ENCODE measurements at places on chromosomes 2 and 18. TPM values are rescaled to one million over a fixed set of nuclear protein-coding genes. Genes with fewer than 3 reads are reported as not detected.
A peak's percentile ranks its signal among the peaks of the same experiment; 100 is the strongest.

The DUSP19 gene
- total RNA-seq: 0.14 TPM

The SPATA3 gene
- not detected for total RNA-seq

The TRMT61B gene
- total RNA-seq: 18.7 TPM

- no peak overlapping the region for H3K27ac ChIP-seq
- H3K36me3 ChIP-seq: no peaks in the 10 kb centered on the region
- H3K4me3 ChIP-seq: no peak overlapping the region
- no peak for DNase-seq
- no peaks in the 10 kb centered on the region for H3K4me1 ChIP-seq
- H3K27me3 ChIP-seq: peaks cover 3% of the 10 kb centered on the region
These were observed 440.5 kb downstream of the SETBP1 start for GRCh38 chr18:45121146-45121545.

DNA sequence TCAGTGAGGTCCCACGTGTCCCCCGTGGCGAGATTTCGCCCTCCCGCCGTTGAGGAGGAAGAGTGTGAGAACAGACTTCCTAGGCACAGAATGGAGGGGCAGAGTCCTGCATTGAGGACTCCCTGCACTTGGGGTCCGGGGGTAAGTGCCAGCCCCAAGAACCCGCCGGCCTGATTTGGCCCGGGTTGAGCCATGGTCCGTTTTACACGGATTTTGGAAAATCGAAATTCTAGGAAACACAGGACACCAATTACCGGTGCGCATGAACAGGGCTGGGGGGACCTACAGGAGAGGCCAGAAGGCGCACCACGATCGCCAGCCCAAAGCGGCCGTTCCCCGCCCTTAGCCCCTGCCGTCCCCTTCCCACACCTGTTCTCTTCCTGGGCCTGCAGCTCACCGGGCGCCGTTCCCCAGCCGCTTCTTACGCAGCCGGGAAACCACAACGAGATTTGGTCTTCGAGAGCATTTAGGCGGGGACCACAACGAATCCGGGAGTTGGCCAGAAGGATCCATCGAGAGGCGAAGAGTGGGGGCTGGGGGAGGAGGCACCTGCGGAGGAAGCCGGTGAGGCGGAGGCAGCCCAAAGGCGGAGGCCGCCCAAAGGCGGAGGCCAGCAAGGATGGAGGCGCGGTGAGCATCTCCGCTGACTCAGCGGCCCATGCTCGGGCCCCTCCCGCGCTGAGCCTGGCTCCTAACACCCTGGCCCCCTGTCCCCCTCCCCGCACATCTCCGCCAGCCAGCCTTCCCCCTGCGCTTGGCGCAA is 464 bp upstream of the TLX2 start:
- no peaks in the 10 kb centered on the region for H3K36me3 ChIP-seq
- H3K4me3 ChIP-seq: peak overlapping the region; percentile 25
- H3K27me3 ChIP-seq: peaks cover 65% of the 10 kb centered on the region
- H3K4me1 ChIP-seq: peaks cover 40% of the 10 kb centered on the region
- no peak overlapping the region for H3K27ac ChIP-seq

- H3K27me3 ChIP-seq: no peaks in the 10 kb centered on the region
- no peak overlapping the region for H3K27ac ChIP-seq
- peaks cover 9% of the 10 kb centered on the region for H3K36me3 ChIP-seq
These were observed 187.7 kb downstream of the FAM210A start for GRCh38 chr18:13538630-13539029.

- peaks cover 25% of the 10 kb centered on the region for H3K4me1 ChIP-seq
- H3K27me3 ChIP-seq: no peaks in the 10 kb centered on the region
- no peaks in the 10 kb centered on the region for H3K36me3 ChIP-seq
- DNase-seq: no peak
- no peak overlapping the region for H3K4me3 ChIP-seq
These were observed 11.1 kb upstream of the PROC start for GRCh38 chr2:127407091-127407490.

- no peaks in the 10 kb centered on the region for H3K4me1 ChIP-seq
- no peak overlapping the region for H3K4me3 ChIP-seq
- DNase-seq: no peak
These were observed 36.2 kb upstream of the FMNL2 start for GRCh38 chr2:152298754-152299153.

GRCh38 chr2:176692533-176692932 is 423.3 kb downstream of the MTX2 start:
- DNase-seq: no peak
- H3K27me3 ChIP-seq: peaks cover 5% of the 10 kb centered on the region
- no peak overlapping the region for H3K27ac ChIP-seq

- no peak for DNase-seq
- no peak overlapping the region for H3K27ac ChIP-seq
- H3K27me3 ChIP-seq: no peaks in the 10 kb centered on the region
- no peaks in the 10 kb centered on the region for H3K36me3 ChIP-seq
These were observed 396.0 kb downstream of the ERBB4 start for GRCh38 chr2:212142631-212143030.

DNA sequence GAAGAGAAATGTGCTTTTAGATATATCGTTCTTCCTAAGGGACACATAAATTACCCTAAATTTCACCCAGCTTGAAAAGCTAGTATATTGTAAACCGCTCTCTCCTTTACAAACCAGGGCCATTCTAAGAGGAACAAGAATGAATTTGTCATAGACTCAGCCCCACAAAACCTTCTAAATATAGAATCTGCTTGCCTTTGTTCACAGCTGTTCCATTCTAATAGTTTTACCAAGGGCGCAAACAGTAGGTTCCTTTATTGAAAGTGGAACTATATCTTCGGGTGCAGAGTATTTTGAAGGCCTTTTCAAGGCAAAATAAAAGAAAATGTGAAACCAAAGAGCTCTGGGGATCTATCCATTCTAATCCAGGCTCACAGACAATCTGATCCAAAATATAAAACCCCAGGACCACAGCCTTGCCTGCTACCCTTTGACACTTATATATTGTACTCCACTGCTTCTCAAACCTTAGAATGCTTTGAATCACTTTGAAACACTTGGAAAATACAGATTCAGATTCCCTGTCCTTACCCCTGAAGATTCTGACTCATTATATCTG is 316.8 kb downstream of the PAX3 start:
- DNase-seq: no peak
- no peaks in the 10 kb centered on the region for H3K36me3 ChIP-seq
- no peak overlapping the region for H3K4me3 ChIP-seq

- H3K36me3 ChIP-seq: no peaks in the 10 kb centered on the region
- H3K4me1 ChIP-seq: no peaks in the 10 kb centered on the region
- H3K4me3 ChIP-seq: no peak overlapping the region
These were observed 32.0 kb downstream of the SLC14A1 start for GRCh38 chr18:45755934-45756333.

DNA sequence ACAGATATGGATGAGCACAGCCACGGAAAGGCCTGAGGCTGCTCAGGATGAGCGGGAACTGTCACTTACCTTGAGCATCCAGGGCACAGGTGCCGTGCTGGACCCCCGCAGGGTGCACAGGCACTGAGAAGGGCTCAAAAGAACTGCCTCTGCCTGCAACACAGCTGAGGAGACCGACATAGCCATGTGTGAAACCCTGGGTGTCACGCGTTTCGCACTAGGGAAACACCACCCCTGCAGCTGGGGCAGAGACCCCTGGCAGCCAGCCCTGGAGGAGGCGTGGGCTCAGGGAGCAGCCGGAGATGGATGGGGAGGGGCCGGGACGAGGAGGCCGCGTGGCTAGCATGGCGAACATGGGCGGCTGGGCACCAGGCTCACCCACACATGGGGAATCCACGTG is 228.9 kb downstream of the EIPR1 start:
- H3K4me1 ChIP-seq: no peaks in the 10 kb centered on the region
- no peak overlapping the region for H3K27ac ChIP-seq
- no peak overlapping the region for H3K4me3 ChIP-seq
- H3K36me3 ChIP-seq: no peaks in the 10 kb centered on the region
- DNase-seq: no peak

DNA sequence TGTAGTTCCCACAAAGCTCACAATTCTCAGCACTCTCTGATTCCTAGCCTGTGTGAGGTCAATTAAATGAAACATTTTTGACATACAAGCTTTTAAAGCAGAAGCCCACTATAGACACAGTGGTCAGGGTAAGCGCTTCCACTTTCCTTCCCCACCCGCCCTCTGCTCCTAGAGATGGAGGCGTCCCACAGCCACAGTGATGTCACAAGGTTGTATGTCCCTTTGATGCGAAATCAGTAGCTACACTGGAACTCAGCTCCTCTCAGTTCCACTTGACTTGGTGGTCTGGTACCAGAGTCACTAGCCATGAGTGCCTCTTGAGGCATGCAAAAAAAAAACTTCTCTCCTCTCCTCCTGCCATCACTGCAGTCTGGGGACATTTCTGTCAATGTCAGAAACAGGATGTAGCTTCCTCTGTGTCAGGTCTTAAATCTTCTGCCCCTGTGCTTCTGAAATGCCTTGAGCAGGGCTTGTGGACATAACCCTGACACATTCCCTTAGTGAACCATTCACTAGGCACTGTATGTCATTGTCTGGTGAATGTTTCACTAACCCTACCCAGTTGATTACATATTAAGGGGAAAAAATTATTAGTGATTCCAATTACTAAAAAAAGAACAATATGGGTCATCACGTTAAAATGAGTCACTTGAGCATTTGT is 7.8 kb downstream of the SULT1C4 start:
- H3K4me1 ChIP-seq: no peaks in the 10 kb centered on the region
- H3K27me3 ChIP-seq: no peaks in the 10 kb centered on the region

- no peaks in the 10 kb centered on the region for H3K27me3 ChIP-seq
- no peaks in the 10 kb centered on the region for H3K4me1 ChIP-seq
- no peak overlapping the region for H3K27ac ChIP-seq
- no peaks in the 10 kb centered on the region for H3K36me3 ChIP-seq
These were observed 133.5 kb downstream of the ASB1 start for GRCh38 chr2:238560234-238560633.

- no peaks in the 10 kb centered on the region for H3K27me3 ChIP-seq
- peaks cover 75% of the 10 kb centered on the region for H3K4me1 ChIP-seq
- H3K36me3 ChIP-seq: no peaks in the 10 kb centered on the region
- no peak for DNase-seq
- no peak overlapping the region for H3K27ac ChIP-seq
These were observed 218.0 kb upstream of the TRIB2 start for GRCh38 chr2:12498704-12499103.

Measured in CD4-positive, alpha-beta T cell (primary cell).